EL (cell line): ENCODE measurements at places on chromosomes 13 and 19.

- DNase-seq = no peak
Measured at GRCh38 chr13:90613076-90613795, 734.3 kb upstream of the MIR17HG start.

DNA sequence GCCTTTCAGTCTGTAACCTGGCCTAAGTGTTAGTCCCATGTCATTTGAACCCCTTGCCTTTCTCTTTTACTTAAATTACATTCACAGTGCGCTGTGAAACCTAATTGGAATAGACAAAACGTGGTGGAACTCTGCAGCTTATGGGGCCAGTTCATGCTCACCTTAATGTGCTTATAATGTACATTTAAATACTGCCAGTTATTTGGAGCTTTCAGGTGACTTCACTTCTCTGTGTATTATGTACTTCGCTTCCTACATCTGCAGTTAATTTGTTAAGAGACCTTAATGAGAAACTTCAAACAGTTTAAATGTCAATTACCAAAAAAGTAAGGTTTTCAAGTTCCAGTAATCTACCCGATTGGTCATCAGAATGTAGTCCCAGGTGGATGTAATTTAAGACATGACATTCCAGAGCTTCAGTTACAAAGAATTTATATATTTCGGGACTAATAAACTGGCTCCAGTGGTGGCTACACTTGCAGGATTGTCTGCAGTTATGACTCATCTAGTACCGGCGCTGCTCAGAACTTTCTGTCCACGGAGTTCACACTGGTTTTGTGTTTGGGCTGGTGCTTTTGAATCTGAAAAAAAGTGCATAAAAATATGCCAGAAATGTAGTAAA, 125.3 kb downstream of the TM9SF2 start:
- peak; percentile 57 for DNase-seq

GRCh38 chr13:103022336-103022735, 43.9 kb downstream of the SLC10A2 start:
- DNase-seq = no peak

DNA sequence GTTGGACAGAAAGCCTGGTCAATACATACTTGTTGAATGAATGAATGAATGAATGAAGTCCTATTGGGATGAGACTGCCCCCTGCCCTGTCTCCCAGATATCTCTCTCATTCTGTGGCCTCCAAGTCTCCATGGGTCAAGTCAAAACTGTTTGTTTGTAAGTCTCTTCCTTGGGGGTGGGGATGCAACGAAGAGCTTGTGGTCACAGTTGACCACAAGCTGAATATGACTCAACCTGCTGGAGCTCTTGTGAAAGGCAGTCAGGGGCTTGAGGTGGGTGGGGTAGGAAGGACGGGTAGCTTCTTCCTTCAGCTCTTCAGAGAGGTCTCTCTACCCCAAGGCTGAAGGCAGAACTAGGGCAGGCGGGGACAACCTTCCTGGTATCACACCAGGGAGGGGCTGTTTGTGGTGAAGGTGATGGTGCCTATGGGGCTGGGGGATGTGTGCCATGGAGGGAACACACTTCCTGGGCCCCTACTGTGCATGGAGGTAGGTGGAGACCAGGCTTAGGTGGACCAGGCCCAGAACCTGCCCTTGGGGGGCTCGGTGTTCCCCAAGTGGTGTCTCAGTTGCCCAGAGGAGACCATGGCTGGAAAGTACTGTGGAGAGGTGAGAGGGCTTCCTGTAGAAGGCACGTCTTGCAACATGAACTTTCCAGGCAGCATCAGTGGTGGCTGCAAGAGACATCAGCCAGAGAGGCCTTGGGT, 8.0 kb downstream of the MYO1F start:
- peak; percentile 93 for DNase-seq

- DNase-seq = peak; percentile 37
Measured at GRCh38 chr19:4103080-4103433, 20.9 kb downstream of the MAP2K2 start.

DNA sequence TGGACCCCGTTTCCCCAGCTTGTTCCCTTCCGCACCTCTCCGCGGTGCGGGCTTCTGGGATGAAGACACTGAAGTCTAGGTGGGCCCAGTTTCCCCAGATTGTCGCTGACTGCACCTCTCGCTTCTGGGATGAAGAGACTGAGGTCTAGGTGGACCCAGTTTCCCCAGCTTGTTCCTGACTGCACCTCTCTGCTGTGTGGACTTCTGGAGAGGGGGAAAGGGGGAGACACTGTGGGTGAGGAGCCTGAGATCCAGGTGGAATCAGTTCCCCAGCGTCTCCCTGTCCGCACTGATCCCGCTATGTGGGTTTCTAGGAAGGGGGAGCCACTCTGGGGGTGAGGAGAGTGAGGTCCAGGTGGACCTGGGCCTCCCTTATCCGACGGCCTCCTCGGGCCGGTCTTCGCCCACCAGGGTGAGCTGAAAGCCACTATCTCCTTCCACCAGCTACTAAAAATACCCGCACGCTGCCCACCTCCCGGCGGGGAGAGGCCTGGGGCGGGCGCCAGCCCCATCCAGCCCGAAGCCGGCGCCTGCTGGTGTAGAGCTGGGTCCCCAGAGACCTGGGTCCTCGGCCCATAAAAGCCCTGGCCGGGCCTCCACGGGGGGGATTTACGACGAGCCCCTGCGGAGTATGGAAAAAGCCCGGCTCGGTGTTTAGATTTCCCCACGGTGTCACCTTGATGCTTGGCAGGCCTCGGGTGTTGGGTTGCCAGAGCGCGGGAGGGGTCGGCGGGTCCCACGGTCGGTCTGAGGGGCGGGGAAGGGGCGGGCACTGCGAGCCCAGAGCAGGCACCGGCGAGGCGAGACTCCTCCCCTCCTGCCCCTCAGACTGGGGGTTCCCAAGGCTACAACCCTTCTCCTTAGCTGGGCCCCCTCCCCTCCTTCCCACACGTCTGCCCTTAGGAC, 10.6 kb downstream of the FUT6 start:
- no peak for DNase-seq
